ENCODE measurements at places on chromosomes 6 and 20. TPM values are rescaled to one million over a fixed set of nuclear protein-coding genes. Genes with fewer than 3 reads are reported as not detected.
A peak's percentile ranks its signal among the peaks of the same experiment; 100 is the strongest.

- DNase-seq, result peak; percentile 96
Observed at GRCh38 chr6:47098570-47098993, 56.5 kb upstream of the ADGRF1 start.

- no peak for DNase-seq
Observed at GRCh38 chr20:21670981-21671380, 34.5 kb upstream of the PAX1 start.

DNA sequence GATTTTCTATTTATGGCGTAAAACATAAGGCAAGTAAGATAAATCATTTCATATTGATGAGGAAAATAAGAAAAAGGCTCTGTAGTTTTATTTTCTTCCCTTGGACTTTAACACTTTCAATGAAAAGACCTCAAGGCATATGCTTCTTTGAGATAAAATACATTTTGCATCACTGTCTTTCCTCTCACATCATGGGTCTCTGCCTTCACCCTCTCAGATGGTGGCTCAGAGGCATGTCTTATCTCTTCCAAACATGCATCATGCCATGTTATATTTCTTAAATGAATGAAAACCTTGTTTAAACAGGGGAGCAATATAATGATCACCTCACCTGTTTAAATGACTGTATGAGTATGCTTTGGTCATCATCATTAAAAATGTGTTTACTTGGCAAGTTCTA lies 59.3 kb downstream of the PRL start:
- no peak for DNase-seq

GRCh38 chr6:80197474-80197873 lies 91.0 kb downstream of the BCKDHB start:
- DNase-seq, result no peak

Gene BMP5
- 127 TPM for polyA plus RNA-seq

Gene EYA4
- 0.06 TPM for polyA plus RNA-seq

All from cardiac muscle cell (in vitro differentiated cells and primary cell).